ENCODE measurements at places on chromosomes 6 and 20.

DNA sequence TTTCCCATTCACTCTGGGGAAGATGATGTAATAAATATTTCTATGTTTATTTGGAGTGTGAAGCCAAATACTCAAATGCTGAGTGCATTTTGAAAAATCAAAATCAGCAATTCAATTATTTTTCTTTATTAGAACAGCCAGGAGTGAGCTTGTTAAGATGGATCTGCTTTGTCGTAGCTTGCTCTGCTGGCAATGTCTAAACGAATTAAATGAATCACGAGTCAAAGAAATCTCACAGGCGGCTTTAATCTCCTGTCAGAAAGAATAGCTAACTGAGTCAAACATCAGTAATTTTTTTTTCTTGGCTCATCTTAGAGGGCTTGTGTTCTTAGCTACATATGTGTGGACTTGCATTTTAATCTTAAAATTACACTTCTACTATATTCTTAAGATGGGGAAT is 100.2 kb upstream of the HMGN3 start:
- no peak for DNase-seq

DNA sequence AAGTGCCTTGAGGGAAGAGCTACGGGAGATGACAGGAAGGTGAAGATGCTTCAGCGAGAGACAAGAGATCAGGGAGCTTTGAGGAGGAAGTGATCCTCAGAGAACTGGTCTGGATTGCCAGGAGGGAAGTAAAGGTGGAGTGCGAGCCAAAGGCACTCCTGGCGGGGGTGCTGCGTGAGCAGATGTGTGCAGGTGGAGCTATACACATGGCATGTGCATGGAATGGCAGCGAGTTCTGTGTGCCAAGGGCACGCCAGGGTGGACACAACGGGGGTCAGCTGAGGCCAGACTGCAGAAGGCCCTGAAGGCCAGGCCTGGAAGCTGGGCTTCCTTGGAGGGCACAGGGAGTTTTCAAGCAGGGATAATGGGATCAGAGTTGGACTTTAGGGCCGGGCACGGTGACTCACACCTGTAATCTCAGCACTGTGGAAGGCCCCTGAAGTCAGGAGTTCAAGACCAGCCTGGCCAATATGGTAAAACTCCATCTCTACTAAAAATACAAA is 6.2 kb downstream of the PXMP4 start:
- no peak for DNase-seq

DNA sequence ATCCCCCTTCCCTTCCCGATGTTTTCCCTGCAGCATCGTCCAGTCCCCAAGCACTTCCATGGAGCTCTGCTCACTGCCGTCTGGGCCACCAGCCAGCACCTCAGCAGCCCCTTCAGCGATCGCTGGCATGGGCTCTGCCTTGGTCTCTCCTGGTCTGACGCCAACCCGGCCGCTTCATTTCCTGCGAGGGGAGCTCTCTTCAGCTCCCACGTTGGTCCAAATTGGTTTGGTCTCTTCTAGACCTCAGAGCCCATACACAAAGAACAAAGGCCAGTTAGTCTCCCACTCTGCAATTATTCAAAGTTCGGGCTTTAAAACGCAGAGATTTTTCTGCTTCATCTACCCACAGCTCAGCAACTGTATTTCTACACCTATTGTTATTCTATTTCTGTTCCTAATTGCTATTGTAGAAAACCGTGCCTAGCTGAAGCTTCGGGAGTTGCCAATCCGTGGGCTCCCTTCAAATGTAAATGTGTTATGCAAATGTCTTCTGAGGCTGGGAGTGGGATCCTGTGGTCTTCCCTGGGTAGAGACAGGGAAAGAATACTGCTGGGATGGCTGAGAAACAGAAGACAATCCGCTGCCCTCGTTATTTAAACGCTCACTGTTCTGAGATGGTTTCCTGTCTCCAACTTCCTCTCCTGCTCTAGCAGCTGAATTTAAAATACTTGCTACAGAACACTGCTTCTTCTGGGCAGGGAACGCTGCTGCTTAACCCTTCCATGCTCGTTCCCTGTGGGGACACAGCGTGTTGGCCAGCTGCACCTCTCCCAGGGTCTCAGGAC is 154.2 kb upstream of the QKI start:
- no peak for DNase-seq

- DNase-seq = no peak
Measured at GRCh38 chr6:66184091-66184490, 477.1 kb upstream of the EYS start.

GRCh38 chr6:167998215-167998614 is 744 bp downstream of the KIF25 start:
- DNase-seq = no peak

DNA sequence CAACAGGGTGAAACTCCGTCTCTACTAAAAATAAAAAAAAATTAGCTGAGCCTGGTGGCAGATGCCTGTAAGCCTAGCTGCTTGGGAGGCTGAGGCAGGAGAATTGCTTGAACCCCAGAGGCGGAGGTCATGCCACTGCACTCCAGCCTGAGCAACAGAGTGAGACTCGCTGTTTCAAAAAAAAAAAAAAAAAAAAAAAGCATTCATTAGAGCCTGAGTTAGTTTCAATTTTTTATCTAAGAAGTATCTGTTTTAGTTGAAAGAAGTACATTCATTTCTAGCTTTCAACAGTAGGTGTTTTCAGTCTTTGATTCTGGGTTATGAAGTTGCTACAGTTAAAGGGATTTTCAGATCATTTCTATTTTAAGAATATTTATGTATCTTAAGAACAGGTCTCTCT is 42.2 kb downstream of the ZNF292 start:
- DNase-seq = no peak

- no peak for DNase-seq
Measured at GRCh38 chr6:148952147-148953035, 205.6 kb downstream of the UST start.

- no peak for DNase-seq
Measured at GRCh38 chr6:1296542-1296941, 15.4 kb upstream of the FOXQ1 start.

- DNase-seq = no peak
Measured at GRCh38 chr20:57831993-57832585, 122.3 kb upstream of the PMEPA1 start.

GRCh38 chr6:31736021-31736767 is at the start of gene CLIC1:
TSS of gene CLIC1 (minus strand) at chr6:31736530. CDS start at chr6:31736300, 230 bp downstream.
- peak; percentile 71 for DNase-seq

DNA sequence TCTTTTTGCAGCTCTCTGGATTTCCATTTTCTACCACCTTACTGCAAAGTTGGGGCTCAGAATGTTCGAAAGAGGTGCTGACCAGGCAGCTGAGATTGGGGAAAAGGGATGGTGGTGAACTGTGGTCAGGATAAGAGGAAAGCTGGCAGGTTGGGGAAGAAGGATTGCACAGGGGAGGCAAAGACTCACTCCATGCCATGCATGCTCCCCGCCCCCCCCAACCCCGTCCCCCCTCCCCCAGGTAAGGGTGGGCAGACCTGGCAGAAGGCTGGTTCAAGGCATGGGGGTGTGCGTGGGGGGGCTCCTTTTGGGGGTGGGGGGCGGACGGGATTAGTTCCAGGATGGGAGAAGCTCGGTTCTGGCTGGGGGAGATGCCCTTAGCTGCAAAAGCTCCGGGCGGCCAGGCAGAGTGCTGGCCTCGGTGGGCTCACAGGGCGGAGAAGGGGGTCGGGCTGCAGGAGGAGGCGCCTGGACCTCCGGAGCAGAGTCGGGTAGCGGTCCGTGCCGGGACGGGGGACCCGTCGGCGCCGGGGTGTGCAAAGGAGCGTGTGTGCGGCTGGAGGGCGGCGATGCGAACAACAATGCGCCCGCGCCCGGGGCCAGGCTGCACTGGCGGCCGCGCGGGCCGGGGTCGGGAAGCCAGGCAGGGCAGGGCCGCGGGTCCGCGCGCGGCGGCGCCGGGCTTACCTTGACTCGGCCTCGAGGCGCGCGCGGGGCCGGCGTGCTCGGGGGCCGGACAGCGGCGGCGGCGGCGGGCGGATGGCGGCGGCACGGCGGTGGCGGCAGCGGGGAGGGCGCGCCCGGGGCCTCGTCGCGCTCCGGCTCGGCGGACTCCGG is 880 bp downstream of the ADNP start:
- no peak for DNase-seq

DNA sequence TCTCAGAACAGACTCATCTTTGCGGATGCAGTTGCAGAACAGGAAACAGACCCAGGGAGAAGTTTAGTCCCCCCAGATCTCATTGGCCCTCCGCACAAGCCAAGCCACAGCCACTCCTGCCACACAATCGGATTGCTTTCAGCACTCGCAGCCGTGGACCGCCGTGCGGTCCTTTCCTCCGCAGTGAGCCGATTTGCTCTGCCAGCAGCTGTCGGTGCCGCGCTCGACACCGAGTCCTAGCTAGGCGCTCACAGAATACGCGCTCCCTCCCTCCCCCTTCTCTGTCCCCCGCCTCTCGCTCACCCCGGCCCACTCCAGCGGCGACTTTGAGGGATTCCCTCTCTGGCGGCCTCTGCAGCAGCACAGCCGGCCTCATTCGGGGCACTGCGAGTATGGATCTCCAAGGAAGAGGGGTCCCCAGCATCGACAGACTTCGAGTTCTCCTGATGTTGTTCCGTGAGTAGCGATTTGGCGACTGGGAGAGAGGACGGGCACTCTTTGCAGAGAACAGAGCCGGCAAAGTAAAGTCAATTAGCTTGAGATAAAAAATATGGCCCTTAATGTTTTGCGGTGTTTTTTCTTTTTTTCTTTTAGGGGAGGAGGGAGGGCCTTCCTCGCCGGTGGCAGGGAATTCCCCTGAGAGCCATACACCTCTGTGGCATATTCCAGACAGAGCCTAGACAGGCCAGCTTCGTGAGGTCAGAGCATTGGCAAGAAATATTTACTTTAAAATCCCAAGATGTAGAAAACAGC is at the start of gene LAMP5:
LAMP5 (plus strand) TSS at position 130 of the 753 bp plus-strand sequence; CDS start at position 393, 263 bp downstream.
- DNase-seq = no peak

GRCh38 chr20:1761116-1761515 is 103.5 kb upstream of the SIRPG start:
- no peak for DNase-seq

DNA sequence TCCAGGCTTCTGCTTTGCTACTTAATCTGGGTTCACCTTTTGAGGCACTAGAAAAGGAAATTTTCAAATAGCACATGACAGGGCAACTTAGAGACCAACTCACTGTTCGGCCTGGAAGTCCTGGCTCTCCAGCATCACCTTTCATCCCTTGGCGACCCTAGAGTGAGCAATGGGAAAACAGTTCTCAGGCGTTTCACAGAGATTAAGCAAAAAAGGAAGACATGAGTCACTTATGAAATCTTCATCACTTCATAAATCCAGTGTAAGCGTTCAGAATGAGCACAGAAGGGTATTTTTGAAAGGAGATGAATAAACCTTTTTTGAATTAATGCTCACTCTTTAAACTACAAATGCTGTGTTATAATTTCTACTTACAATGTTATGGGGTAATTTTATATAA is 104.0 kb downstream of the COL12A1 start:
- DNase-seq = no peak

DNA sequence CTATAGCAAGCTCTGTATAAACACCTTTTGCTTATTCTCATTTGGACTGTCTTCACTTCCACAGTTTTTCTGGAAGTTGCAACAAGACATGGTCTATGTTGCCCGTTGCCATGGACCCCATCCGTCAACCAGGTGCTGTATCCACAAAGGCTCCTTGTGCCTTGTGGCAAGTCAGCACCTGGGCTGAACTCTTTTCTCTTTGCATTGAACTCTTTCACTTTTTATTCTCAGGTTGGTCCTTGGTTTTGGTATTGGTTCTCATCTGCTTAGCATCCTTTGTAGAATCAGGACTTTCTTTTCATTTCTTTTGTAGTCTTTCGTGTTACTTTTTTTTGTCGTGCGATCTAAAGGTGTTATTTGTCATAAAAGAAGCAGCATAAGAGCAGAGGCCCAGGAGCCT is 5.0 kb upstream of the GSTA1 start:
- DNase-seq = no peak

DNA sequence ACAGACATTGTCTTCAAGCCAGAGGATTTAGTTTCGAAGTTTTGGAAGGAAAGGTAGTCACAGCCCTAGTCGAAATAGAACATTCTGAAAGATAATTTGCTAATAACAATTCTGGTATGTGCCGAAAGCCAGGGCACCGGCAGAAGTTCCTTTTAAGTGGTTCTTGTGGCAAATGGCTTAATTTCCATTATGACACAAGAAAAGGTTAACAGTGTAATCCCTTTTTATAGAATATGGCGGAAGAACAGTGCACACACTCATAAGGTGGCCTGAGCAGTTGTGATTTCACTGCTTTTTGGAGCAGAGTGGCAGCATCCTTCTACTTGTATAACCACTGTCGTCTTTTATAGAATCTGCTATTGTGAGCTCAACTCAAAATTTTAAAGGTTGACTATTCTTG is 152.4 kb downstream of the SASH1 start:
- no peak for DNase-seq

DNA sequence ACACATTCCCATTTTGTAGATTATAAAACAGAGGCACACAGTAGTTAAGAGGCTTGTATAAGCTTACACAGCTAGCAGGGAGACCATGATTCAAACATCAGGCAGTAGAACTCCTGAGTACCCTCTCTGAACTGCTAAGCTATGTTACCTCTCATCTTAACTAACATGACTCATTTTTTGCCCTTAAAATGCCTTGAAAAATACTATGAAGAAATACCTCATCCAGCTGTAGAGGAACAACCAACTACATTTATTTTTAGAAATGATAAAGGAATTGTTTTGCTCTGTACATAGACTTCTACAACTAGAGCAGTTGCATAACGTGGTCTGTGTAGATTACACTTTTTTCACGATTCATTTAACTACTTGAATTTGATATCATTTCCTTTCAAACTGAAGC is 102.1 kb downstream of the FLRT3 start:
- no peak for DNase-seq

DNA sequence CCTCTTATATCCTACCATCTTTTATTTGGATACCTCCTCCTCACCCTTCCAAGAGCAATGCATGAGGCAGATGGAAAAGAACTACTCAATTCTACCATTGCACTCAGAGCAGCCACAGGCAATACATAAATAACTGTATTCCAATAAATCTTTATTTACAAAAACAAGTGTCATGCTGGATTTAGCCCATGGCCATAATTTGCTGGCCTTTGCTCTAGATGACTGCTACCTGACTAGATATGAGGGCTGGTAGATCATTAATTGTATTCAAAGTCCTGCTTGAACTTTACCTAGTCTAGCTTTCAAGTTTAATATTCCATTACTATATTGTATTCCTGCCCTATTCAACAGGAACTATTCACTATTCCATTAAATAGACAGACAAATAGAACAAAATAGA is 37.1 kb downstream of the AFG1L start:
- DNase-seq = no peak

DNA sequence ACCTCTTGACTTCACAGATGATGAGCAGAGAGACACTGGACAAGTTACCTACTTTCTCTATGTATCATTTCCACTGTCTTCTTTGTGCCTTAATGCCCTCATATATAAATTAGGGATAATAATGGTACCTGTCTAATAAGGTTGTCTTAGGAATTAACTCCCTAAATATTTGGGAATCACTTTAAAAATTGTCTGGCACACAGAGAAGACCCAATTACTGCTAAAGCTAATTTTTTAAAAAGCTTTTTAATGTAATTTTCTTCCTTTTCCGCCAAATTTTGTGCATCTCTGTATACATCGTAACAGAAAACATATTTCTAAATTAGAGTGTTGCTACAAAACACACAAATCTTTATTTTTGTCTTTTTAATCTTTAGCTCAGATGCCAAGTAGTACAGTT is 816.8 kb upstream of the ADGRB3 start:
- DNase-seq = no peak

- DNase-seq = no peak
Measured at GRCh38 chr6:36114798-36115408, 15.4 kb upstream of the MAPK13 start.

All from NCI-H187 (cell line).